ENCODE measurements at places on chromosomes 2 and 18. TPM values are rescaled to one million over a fixed set of nuclear protein-coding genes. Genes with fewer than 3 reads are reported as not detected.
A peak's percentile ranks its signal among the peaks of the same experiment; 100 is the strongest.

GRCh38 chr2:149167001-149167780 lies 128.7 kb downstream of the LYPD6B start:
- no peak for DNase-seq
- H3K4me1 ChIP-seq, result peaks cover 18% of the 10 kb centered on the region
- H3K4me3 ChIP-seq, result no peak overlapping the region
- no peaks in the 10 kb centered on the region for H3K27me3 ChIP-seq

DNA sequence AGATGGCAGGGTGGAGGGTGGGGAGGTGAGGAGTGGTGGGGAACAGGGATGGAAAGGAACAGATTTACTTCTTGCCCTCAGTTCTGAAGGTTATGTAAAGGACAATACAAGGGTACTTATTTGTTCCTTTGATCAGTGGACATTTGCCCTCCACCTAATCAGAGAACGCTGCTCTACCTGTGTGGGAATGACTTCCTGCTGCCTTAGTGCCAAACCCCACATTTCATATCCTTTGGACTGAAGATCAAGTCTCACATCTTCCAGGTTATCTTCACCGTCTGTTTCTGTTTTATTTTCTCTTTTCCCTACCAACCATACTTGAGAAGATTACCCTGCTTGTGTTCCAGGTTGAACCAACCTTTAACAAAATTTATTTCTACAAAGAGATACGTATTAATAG lies 8.7 kb upstream of the DPP4 start:
- H3K4me1 ChIP-seq, result no peaks in the 10 kb centered on the region
- H3K4me3 ChIP-seq, result no peak overlapping the region
- no peak for DNase-seq
- no peaks in the 10 kb centered on the region for H3K36me3 ChIP-seq

DNA sequence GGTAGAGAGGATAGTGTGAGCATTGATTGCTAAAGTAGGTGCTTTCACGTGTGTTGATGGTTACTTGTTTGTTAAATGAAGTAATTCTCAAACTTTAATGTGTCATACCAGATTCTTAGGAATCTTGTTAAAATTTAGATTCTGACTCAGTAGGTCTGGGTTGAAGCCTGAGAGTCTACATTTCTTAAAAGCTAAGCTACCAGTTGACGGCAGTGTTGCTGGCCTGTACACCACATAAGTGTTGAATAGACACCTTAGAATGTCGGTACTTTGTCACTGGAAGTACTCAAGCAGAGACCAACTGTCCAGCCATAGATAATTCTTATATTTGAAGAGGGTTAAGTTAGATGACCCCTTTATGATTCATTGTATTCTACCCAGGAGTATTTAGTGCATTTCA lies 79.8 kb downstream of the ACVR2A start:
- no peak overlapping the region for H3K27ac ChIP-seq
- peaks cover 5% of the 10 kb centered on the region for H3K36me3 ChIP-seq
- H3K4me3 ChIP-seq, result no peak overlapping the region
- peaks cover 9% of the 10 kb centered on the region for H3K4me1 ChIP-seq

DNA sequence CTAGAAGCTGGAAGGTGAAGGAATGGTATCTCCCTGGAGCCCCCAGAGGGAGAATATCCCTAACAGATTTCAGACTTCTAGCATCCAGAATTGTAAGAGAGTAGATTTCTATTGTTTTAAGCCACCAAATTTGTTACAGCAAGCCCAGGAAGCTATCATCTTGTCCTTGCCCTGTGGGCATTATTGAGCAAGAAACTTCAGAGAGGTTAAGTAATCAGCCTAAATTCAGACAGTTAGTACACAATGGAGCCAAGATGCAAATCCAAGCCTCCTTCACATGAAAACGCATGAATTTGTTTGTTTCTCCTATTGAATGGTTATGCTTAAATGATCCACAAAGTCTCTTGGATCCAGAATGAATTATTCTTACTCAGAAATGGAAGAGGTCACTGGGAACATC lies 55.2 kb upstream of the TRIB2 start:
- H3K27me3 ChIP-seq, result no peaks in the 10 kb centered on the region
- H3K4me3 ChIP-seq, result no peak overlapping the region
- H3K4me1 ChIP-seq, result no peaks in the 10 kb centered on the region
- no peak for DNase-seq

DNA sequence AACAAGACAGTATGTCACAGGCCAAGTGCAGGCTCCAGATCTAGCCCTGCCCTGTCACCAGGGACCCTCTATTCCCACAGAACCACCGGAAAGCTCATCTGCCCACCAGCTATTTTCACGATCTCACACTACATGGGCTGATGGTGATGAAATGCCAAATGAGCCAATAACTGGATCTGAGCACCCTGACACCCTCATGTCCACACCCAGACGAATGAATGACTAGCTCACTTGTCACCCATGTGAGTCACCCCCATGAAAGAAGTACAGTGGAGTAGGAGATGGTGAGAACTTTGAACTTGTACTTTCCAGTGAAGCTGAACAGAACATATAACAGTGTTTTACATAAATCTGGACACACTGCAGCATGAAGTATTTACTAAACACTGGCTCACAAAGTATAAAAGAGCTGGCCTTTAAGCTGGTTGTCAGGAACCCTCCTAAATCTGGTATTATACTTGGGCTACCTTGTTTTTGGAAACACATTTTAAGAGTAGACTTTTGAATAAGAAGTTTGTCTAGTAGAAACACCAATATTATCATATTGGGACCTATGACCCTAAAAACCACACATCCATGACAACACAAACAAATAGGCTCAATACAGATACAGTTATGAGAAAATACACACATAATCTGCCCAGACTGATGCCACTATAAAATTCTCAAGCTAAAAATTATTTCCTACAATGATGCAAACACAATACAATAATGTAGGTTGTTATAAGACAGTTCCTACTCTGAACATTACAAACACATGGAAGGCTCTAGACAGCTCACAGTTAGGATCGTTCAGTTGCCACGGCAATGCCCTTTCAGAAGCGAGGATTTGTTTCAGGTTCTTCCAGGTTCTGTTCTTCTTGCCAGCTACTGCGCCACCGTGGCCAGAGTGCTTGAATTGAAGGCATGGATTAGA lies 19.0 kb downstream of the INO80C start:
- no peaks in the 10 kb centered on the region for H3K27me3 ChIP-seq
- H3K27ac ChIP-seq, result peak overlapping the region; percentile 90
- H3K4me3 ChIP-seq, result peak overlapping the region; percentile 7

- H3K27ac ChIP-seq, result peak within 1 kb of the TSS; percentile 99
- H3K4me1 ChIP-seq, result peaks cover 12% of the 10 kb centered on the region
- DNase-seq, result peak; percentile 86
- peaks cover 12% of the 10 kb centered on the region for H3K36me3 ChIP-seq
- no peaks in the 10 kb centered on the region for H3K27me3 ChIP-seq
- H3K4me3 ChIP-seq, result peak within 1 kb of the TSS; percentile 86
Observed at GRCh38 chr18:36129300-36130038, at the start of the genes ELP2 and SLC39A6. Gene ELP2 (plus strand): TSS chr18:36129899. CDS start chr18:36129934, 35 bp downstream. Gene SLC39A6 (minus strand): TSS chr18:36129340. CDS start chr18:36127007, 2,333 bp downstream.

- DNase-seq, result no peak
- peaks cover 23% of the 10 kb centered on the region for H3K4me1 ChIP-seq
- H3K36me3 ChIP-seq, result no peaks in the 10 kb centered on the region
Observed at GRCh38 chr2:42064417-42064942, 16.7 kb downstream of the PKDCC start.

GRCh38 chr2:213022987-213023386 lies 128.4 kb downstream of the IKZF2 start:
- no peak overlapping the region for H3K4me3 ChIP-seq
- no peaks in the 10 kb centered on the region for H3K27me3 ChIP-seq
- H3K4me1 ChIP-seq, result no peaks in the 10 kb centered on the region
- DNase-seq, result no peak
- H3K36me3 ChIP-seq, result no peaks in the 10 kb centered on the region

DNA sequence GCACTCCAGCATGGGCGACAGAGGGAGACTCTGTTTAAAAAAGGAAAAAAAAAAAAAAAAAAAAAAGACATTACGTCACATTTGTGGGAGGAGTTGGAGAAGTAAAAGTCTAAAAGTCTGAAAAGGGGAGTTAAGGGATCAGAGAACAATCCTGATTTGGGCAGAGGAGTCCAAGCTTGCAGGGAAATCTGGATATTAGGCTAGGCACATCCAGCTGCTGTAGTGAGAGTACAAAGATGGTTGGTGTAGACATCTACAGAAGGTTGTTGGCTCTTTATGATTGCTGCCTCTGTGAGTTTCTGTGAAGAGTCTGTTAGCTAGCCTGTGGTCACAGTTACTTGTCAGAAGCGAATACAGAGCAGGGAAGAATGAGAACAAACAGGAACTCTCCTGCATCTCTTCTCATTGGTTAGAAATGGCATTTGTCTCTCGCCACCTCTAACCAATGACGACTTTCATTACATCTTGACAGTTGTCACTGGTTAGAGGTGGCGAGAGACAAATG lies 3.3 kb upstream of the OSBPL6 start:
- no peaks in the 10 kb centered on the region for H3K27me3 ChIP-seq
- H3K4me3 ChIP-seq, result no peak overlapping the region
- DNase-seq, result no peak
- H3K36me3 ChIP-seq, result no peaks in the 10 kb centered on the region
- H3K4me1 ChIP-seq, result peaks cover 4% of the 10 kb centered on the region

B3GNT7 gene
- total RNA-seq, result 4.6 TPM

LYPD6 gene
- 0.76 TPM for total RNA-seq

ERFE gene
- total RNA-seq, result not detected

HOXD10 gene
- total RNA-seq, result not detected

MEP1B gene
- total RNA-seq, result not detected

Measured in esophagus squamous epithelium (tissue), 5 donors.